HCT116 (cell line): ENCODE measurements at places on chromosomes 13 and 19. TPM values are rescaled to one million over a fixed set of nuclear protein-coding genes. Genes with fewer than 3 reads are reported as not detected.

The DIRAS1 gene
- total RNA-seq = 33.7 TPM

The MATK gene
- not detected for total RNA-seq

DNA sequence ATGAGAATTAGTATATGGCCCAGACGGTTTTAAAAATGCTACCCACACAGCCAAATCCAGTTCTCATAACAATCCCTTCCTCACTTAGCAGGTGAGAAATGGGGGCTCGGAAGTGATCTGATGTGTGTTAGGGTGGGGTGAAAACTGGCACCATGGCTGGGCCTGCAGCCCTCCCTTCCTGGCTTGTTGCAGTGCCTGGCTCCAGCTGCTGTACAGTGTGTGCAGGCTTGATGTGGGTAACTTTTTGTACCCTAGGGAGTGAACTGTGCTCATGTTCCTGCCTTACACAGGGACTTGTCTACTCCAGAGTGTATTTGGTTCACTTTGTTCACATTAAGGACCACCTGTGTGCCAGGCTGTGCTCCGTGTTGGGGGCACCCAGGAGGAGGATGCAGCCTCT is 177.2 kb downstream of the LMO7 start:
- no peaks in the 10 kb centered on the region for H3K27me3 ChIP-seq
- DNase-seq = no peak
- H3K4me3 ChIP-seq = no peak overlapping the region
- H3K27ac ChIP-seq = no peak overlapping the region
- no peaks in the 10 kb centered on the region for H3K4me1 ChIP-seq

GRCh38 chr13:102045731-102046130 is 356.1 kb downstream of the FGF14 start:
- no peak overlapping the region for H3K4me3 ChIP-seq
- no peak for DNase-seq
- no peak overlapping the region for H3K27ac ChIP-seq
- H3K27me3 ChIP-seq = no peaks in the 10 kb centered on the region

DNA sequence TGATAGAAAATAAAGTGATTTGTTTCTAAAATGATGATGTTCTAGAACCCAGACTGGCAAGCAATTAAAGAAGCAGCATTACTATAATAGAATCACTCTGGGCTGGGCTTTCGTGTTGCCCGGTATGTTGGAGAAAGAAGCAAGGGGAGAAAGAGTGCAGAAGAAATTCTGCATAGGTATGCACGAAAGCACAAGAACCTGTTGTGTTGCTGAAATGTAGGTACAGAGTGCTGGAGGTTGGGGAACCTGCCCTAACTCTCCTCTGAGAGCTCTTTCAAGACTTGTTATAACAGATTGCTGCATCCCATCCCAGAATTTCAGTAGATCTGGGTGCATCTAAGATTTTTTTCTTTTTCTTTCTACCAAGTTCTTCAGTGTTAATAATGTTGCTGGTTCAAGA is 95.7 kb upstream of the DACH1 start:
- H3K4me1 ChIP-seq = no peaks in the 10 kb centered on the region
- no peak for DNase-seq
- H3K4me3 ChIP-seq = no peak overlapping the region
